ENCODE measurements at places on chromosomes 5 and 9.

DNA sequence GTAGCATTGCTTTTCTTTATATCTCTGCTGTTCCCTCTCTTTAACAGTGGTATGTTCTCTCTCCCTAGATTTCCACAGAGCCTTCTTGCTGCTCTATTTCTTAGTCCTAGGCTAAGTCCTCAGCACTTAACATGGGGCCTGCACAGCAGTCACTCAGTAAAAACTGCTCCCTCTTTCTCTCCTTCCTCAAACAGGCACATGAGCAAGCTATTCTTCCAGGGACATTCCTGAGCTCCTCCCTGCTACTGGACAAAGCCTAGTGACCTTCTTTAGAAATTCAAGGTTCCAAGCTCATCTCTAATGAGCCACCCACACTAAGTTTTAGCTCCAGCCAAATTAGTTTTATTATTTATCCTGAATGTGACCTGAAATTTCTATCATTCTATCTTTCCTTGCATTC, 39.5 kb downstream of the TRIM32 start:
- DNase-seq: no peak

GRCh38 chr5:83662558-83662957, 58.1 kb downstream of the HAPLN1 start:
- no peak for DNase-seq

DNA sequence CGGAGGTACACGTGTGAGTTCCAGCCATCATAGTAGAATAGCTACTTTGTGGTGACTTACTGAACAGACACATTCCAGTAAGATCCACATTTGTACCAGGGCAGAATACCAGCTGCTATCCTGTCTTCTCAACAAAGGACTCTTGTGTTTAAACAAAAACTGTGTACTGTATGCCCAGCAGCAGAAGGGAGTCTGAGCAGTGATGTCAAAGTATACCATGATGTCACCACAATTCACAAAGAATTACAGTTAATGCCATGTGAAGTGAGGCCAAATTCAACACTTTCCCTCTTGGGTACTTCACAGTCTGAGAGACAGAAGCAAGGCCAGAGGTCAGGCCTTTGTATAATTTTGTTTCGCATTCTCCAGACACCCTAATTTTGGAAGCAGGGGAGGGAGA, 137.0 kb downstream of the ADAMTSL1 start:
- DNase-seq: no peak

GRCh38 chr9:15738011-15738410, 185.2 kb downstream of the CCDC171 start:
- DNase-seq: no peak

Data from glomerular endothelial cell (primary cell).